ENCODE measurements at places on chromosomes 6 and 20.

- no peak for DNase-seq
Observed at GRCh38 chr20:4944518-4945313, 56.6 kb downstream of the SLC23A2 start.

- no peak for DNase-seq
Observed at GRCh38 chr6:31920811-31921210, 6.7 kb upstream of the C2 start.

GRCh38 chr6:34982424-34982852, 93.4 kb downstream of the ANKS1A start:
- no peak for DNase-seq

- no peak for DNase-seq
Observed at GRCh38 chr6:108228416-108228815, 32.4 kb downstream of the SNX3 start.

- DNase-seq = peak; percentile 3
Observed at GRCh38 chr6:148509800-148510581, 167.4 kb downstream of the SASH1 start.

- no peak for DNase-seq
Observed at GRCh38 chr6:112040956-112041355, 12.9 kb upstream of the CCN6 start.

DNA sequence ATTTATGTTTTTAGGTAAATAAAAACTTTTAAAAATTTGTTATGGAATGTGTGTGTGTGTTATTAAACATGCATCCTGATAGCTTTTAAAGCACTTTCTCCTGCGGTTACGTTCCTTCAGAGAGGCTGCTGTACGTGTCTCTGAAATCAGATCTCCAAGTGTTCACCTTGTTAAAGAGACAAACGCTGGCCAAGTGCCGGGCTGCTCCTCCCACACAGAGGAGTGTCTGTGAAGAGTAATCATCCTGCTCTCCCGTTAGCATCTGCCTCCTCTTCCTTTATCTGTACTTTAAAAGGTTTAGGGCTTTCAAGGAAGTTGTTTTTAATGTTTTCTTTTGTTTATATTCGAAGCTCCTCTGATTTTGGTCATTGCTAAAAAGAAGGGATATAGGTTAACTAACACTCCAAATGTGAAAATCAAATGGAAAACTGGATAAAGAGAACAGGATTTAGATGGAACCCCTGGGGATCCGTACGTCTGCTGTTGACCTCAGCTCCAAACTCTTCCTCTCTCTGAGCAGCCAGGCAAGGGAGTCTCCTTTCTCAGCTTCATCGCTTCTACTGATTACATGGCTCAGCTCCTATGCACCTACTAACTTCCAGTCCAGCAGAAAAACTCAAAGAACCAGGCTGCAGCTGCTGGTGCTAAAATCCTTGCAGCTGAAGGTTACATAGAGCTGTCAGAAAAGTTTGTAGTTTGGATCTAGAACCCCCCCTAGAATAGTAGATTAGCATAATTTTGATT, 20.0 kb downstream of the IRF4 start:
- DNase-seq = no peak

- DNase-seq = no peak
Observed at GRCh38 chr6:20467437-20467836, 65.8 kb downstream of the E2F3 start.

Data from CD4-positive, alpha-beta T cell treated with Interleukin-1 beta for 1 hour (primary cell).